ENCODE measurements at places on chromosomes 13 and 19.

DNA sequence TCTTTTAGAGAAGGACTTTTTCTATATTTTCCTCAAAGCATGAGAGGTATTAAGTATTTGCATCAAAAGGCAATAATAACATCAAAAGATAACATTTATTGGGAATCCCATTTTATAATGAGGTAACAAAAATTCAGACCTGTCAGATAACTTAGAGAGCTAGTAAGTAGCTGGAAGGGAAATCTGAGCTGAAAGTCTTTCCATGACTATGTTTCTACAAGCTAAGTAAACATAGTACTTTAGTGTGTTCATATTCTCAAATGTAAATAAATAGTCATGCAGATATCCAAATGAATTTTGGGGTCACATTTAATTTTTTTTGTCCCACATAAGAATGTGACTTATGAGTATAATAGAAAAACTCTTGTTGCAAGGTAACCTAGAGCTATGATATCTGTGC lies 87.3 kb upstream of the FBXL3 start:
- no peak for DNase-seq

GRCh38 chr13:79455331-79455730 lies 25.6 kb upstream of the NDFIP2 start:
- DNase-seq: no peak

DNA sequence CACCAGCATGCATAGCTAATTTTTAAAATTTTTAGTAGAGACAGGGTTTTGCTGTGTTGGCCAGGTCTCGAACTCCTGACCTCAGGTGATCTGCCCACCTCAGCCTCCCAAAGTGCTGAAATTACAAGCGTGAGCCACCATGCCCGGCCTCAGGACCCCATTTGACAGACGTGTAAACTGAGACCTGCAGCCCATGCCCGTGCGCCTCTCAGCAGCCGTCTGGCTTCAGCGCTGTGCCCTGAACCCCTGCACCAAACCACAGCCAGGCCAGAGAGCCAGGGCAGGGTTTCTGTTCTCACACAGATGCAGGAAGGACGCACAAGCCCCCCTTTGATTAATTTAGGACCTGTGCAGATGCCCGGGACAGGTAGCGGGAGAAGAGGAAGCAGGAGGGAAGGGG lies 7.3 kb upstream of the FFAR1 start:
- no peak for DNase-seq

DNA sequence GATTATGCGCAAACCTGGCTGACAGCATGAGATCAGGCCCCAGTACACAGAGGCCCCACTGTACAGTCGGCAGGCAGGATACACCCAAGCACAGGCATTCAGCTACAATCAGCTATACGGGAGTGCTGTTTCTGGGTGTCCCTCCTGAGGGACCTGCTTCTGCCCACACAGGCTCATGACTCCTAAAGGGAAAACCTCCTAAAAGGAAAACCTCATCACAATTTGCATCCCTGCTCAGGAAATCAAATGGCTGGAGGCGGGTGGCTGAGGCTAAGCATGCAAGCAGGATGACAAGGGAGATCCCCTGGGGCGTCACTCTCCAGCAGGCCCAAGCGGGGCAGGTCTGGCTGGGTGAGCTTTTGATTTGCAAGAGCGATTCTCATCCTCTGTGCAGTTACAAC lies 99.8 kb downstream of the CRYL1 start:
- no peak for DNase-seq

DNA sequence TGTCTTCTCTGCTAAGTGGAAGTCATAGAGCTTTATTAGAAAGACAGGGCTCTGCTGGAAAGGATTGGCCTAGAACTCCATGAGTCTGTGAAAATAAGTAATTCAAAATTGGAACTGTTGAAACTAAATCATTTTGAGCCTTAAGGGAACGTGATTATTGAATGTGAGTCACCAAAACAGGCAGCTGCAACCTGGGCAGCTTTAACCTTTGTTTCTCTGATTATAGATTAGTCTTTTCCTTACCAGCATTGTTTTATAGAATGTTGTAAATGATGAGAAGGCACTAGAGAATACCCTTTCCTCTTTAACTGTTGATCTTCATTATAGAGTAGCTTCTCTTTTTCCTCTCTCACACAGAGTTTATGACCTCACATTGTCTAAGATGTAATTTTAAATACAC lies 638.8 kb upstream of the SLITRK6 start:
- no peak for DNase-seq

DNA sequence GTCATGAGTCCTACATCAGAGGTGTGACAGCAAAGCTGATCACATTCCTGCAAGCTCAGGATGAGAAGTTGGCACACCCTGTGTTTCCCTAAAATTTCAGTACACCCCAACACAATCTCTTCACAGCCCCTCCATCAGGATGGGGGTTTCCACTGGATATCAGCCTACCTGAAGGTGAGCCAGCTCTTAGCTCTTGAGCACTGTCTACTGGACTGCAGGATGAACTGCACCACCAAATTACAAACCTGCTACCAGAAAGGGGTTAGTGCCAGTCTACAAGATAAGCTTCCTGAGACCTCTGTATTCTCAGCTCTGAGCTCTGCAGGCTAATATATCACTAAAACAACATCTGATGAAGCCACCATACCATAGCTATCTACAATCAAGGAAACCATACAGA lies 1616.2 kb upstream of the SPRY2 start:
- no peak for DNase-seq

- no peak for DNase-seq
Observed at GRCh38 chr19:55520691-55521292, 16.1 kb downstream of the SBK2 start.

- no peak for DNase-seq
Observed at GRCh38 chr13:32542221-32542620, 3.6 kb upstream of the N4BP2L2 start.

DNA sequence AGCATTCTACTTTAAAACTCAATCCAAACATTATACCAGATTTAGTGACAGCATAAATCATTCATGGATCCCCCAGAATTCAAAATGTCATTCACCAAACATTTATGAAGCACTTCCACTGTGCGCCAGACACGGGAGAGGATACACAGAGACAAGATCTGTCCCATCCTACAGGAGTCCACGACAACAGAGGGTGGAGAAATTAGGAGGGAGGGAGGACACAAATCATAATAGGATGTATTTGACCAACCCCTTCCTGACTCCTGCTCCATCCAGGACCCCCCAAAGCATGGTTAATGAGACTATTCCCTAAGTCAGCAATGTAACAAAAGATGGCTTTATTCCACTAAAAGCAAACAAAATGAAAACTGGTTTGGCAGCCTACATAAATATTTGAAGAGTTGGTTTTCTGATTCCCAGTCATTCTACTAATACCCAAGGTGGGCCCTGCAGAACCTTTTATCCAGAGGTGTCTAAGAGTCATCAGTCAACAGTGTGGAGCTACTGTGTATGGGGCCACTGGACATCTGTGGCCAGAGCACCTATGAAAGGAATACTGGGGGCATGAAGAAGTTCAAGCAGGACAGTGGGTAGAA lies 62.8 kb upstream of the DOCK9 start:
- no peak for DNase-seq

DNA sequence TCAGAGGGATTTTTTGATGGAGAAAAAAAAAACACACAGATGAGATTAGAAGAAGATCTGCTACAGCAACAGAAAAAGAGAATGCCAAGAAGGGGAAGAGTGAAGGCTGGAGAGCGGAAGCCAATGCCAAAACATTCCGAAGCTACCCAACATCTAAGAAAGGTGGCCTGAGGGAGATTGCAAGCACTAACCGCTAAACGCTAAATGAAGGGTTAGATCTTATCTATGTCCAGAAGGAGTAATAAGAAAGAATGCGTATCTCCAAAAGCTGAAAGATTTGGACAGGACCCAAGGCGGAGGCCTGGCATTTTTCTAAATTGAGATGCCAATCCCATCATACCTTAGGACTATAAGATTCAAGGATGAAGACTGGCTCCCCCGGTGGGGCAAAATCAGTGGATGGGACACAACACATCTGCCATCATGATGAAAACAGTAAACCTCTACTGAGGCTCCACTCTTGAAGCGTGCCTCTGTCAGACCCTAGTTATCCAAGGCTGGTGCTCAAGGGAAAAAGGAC lies 15.6 kb upstream of the HMGB1 start:
- DNase-seq: no peak

DNA sequence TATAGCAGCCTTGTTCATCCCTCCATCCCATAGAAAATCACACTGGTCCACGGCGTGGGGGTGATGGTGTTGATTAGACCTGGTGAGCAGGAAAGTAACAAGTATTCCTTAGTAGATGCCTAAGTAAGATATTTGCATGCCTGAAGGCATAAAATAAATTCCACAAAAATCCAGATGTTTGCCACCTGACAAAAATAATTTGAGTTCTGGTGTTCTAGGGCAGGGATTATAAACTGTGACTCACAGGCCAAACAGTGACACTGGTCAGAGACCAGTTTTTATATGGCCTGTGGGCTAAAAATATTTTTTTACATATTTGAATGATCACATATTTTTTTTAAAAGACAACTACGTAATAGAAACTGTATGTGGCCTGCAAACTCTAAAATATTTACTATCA lies 310.7 kb downstream of the RFC3 start:
- no peak for DNase-seq

- DNase-seq: no peak
Observed at GRCh38 chr13:30105381-30105780, 202.0 kb downstream of the KATNAL1 start.

GRCh38 chr19:20431826-20432225 lies 133.8 kb downstream of the ZNF737 start:
- no peak for DNase-seq

- no peak for DNase-seq
Observed at GRCh38 chr19:10604460-10604980, 17.4 kb upstream of the AP1M2 start.

GRCh38 chr19:16895467-16896145 lies 6.8 kb downstream of the F2RL3 start:
- no peak for DNase-seq

- DNase-seq: no peak
Observed at GRCh38 chr13:19305434-19305833, 123.8 kb upstream of the TUBA3C start.

DNA sequence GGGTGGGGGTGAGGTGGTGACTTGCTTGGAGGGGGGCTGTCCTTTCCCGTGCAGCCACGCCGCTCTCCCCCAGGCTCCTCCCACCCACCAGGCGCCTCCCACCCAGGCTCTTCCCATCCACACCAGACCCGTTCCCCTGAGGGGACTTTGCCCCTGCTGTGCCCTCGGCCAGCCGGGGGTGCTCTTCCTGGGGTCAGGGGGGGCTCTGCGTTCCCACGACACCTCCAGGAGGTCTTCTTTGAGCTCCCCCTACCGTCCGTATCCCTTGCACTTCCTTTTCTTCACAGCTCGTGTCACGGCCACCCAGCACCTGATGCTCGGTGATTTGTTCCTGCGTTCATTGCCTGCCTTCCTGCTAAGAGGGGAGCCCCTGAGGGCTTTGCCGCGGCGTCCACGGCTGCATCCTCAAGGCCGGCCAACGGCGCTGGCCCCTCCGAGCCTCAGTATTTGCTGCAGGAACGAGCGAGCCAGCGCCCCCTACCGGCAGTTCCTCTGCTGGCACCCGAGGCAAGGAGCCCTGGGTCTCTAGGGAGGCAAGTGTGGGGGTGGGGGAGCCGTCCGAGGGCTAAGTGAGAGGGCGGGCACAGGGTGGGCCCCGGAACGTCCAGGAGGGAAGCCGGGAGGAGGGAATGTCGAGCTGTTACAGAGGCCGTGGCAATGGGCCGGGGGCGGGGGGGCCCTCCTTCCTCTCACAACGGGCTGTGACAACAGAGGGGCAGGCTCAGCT lies 11.8 kb downstream of the LRRC4B start:
- DNase-seq: peak; percentile 51

DNA sequence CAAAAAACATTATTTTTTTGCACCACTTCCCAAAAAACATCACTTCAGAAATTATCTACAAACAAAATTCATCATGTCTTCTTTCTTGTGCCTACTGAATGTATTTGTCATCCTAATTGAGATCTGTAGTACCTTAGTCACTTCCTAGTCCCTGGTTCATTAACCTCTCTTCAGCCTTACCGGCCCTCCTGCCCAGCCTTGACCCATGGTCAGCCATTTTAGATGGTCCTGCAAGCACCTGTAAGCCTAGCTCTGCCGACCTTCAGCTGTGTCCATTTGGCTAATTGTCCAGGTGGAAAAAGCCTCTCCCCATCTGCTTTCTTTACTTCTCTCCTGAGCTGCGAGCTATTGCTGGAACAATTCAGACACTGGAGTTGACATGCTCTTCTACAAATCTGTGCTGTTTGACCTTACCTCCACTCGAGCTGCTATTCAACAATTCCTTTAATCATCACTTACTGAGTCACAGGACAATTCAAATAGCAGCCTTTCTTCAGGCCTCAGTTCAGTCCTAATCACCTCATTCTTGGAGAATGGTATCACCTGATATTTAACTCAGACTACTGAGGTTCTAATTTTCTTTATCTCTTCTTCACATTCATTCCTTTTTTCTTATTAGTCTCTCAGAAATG lies 882.5 kb downstream of the PCDH9 start:
- DNase-seq: no peak

GRCh38 chr19:39671739-39672363 lies 16.1 kb downstream of the LGALS16 start:
- DNase-seq: peak; percentile 27

GRCh38 chr19:41876847-41877832 lies at the start of gene CD79A:
Gene CD79A (plus strand): TSS chr19:41877279. CDS start chr19:41877305, 26 bp downstream.
- no peak for DNase-seq

- no peak for DNase-seq
Observed at GRCh38 chr19:34131100-34131499, 41.2 kb upstream of the LSM14A start.

DNA sequence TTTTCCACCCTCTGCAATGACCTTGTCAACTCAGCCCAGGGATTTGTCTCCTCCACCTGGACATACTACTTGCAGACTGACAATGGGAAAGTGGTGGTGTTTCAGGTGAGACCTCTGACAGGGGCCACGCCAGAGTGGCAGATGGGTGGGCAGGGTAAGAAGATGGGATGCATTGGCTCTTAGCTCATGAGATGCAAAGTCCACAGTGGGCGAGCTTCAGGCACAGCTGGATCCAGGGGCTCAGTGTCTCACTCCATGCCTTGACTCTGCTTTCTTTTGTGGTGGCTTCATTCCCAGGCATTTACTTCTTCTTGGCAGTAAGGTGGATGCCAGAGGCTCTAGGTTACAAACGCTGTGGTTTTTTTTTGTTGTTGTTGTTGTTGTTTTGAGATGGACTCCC lies 3.4 kb downstream of the TMEM59L start:
- DNase-seq: no peak

DNA sequence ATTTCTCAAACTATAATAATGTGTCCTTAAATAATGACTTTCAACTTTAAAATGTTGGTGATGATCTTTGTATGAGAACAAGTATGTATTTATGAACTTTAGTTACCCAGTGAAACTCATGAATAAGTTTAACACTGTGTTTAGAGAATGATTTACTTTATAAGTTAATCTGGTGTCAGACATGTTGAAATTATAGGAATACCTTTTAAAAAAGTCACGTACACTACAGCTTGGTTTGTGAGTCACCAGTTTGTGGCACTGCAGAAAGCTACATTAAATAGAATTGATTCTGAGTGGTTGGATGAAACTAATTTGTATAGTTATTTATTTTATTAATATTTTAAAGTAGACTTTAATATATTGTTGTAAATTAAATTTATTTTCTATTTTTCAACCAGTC lies 1366.2 kb upstream of the PCDH20 start:
- DNase-seq: no peak

Data from RWPE1 (cell line).